ENCODE measurements at places on chromosomes 4 and X.

GRCh38 chr4:112153211-112153791, 8.0 kb downstream of the FAM241A start:
- DNase-seq = no peak

DNA sequence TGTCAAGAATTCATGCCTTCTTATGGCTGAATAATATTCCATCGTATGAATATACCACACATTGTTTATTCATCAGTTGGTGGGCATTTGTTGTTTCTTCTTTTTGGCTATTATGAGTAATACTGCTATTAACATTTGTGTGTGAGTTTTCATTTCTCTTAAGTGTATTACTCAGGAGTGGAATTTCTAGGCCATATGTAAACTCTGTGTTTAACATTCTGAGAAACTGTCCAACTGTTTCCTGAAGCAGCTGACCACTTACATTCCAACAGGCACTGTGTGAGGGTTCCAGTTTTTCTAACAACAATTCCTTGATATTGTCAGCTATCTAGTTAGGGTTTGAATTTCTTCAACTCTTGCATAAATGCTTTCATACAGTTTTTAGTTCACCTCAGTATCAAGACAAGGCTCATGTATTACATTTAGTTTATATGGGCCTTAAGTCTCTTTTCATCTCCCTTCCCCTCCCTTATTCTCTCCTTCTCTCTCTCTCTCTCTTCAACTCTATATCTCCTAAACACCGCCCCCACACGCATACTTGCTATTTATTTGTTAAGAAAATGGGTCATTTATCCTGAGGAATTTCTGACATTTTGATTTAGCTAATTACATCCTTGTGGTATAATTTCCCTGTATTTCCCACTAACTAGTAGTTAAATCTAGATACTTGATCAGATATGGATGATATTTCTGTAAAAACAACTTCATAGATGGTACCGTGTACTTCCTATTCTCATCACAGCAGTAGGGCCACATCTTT, 77.4 kb downstream of the WDR19 start:
- no peak for DNase-seq

DNA sequence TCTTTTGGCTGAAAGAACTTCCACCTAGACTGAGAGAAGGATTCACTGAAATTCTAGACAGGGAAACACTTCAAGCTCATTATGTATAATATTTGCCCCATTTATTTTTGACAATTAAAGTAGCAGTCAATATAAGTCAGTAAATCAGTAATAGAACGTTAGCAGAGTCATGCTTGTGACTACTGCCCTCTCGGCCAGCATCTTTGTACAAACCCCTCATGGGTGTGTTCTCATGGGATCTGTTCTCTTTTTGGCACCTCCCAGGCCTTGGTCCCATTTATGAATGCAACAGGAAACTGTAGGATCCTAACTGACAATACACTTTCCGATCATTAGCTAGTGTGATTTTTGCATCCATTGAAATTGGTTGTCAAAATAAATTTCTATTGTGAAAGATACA, 2.9 kb downstream of the MSL3 start:
- no peak for DNase-seq

DNA sequence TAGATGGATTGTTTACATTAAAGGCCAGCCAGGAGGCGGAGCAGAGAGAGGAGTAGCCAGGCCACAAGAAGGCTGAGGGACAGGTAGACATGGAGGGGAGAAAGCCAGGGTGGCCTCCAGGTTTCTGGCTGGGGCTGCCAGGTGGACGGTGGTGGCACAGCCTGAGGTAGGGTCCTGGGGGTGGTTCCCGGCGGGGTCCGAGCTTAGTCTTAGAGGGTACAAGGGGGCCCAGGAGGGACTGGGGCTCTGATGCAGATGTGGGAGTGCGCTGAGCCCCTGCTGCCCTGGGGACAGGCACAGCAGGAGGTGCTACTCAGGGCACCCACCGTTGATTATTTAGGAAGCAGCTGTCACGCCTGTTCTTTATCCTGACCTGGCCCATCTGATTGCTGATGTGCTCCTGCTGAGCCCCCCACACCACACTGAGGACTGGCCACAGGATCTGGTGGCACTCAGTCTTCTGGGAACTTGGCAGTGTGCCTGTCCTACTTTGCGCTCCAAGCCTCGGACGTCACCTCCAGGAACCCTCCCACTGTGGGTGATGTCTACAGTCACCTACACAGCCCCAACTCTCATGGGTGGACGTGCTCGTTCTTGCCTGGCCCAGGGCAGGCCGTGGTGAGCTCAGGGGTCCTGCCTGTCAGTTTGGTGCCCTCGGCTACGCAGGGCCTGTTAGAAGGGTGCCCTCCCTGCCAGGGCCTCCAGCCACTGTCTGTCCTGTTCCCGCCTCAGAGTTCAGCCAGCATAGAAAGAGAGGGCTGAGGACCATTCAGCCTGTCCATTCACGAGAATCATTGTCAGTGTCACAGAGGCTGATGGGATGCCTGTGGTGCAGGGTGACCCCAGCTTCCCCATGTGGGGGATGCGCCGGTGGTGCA, 12.0 kb downstream of the WFS1 start:
- no peak for DNase-seq

DNA sequence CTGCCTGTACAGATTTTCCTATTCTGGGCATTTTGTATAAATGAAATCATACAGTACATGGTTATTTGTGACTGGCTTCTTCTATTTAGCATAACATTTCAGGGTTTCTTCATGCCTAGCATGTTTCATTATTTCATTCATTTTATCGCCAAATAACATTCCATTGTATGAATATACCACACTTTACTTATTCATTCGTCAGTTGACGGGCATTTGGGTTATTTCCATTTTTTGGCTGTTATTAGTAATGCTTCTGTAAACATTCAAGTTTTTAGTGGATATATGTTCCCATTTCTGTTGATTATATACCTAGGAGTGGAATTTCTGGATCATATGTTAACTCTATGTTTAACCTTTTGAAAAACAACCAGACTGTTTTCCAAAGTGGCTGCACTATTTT, 47.5 kb downstream of the INTS12 start:
- DNase-seq = no peak

GRCh38 chr4:152099061-152099425, 338.2 kb upstream of the GATB start:
- no peak for DNase-seq
